GM23248 (cell line): ENCODE measurements at places on chromosomes 3 and 15. TPM values are rescaled to one million over a fixed set of nuclear protein-coding genes. Genes with fewer than 3 reads are reported as not detected.

THPO gene
- polyA plus RNA-seq, result not detected in 2 replicates

CYP8B1 gene
- not detected in 2 replicates for polyA plus RNA-seq

ZCWPW2 gene
- 2.1 TPM in 2 replicates for polyA plus RNA-seq

FAM81A gene
- polyA plus RNA-seq, result 0.26 and 0.70 TPM in 2 replicates

UCN2 gene
- 0.25 and 0.45 TPM in 2 replicates for polyA plus RNA-seq

KIF23 gene
- polyA plus RNA-seq, result 27.6 and 28.8 TPM in 2 replicates

PPP4R2 gene
- polyA plus RNA-seq, result 31.6 and 37.7 TPM in 2 replicates
